NCI-H460 (cell line): ENCODE measurements at places on chromosomes 7 and 10.
A peak's percentile ranks its signal among the peaks of the same experiment; 100 is the strongest.

DNA sequence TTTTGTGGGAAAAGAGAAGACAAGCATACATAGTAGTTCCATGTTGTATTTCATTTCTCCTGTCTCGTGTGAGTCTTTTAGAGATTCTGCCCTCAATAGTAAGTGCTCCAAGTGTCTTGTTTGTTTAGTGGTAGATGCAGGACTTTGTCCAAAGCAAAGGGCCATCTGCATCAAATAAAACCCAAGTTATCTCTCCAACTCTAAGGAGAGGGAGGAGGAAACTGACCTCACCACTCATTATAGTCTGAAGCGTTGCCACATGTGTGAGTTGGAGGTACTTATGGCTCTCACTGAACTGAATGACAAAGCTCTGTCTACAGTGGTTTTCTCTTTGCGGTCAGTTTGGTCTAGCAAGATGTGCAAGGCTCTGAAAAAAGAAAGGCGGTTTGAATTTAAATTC is 272.6 kb downstream of the DOCK4 start:
- no peak for DNase-seq

DNA sequence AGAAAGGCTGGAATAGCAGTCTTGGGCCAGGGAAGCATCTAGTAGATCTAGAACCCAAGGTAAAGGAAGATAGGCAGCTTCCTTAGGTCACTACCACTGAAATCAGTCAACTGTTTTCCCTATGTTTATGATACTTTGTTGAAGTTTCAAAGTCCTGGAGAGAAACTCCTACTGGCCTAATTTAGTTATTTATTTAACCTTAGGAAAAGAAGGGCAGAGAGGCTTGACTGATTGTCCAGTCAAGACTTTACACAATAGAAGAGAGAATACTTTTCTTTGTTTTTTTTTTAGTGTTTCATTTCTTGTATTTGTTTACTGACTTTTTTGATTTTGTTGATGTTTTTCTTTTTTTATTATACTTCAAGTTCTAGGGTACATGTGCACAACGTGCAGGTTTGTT is 138.9 kb upstream of the PHYHIPL start:
- no peak for DNase-seq

DNA sequence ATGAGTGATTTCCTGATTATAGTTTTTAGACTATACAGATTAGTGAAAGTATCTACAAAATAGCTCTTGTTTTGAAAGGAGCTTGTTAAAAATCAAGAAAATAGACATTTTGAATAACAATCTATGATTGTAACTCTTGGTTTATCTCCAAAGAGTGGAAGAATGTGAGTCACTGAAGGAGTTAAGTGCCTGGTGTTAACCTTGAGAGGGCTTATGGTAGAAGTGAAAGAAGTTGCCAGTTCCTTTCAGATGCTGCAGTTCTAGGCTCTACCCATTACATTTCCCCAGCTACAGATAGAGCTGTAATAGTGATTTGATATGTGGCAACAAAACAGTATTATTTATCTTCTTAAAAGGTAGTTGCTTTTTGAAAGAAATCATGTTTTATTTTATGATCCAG is 12.7 kb downstream of the NRBF2 start:
- DNase-seq, result no peak

GRCh38 chr10:120085096-120085796 is 192.7 kb downstream of the SEC23IP start:
- DNase-seq, result no peak

- peak; percentile 34 for DNase-seq
Measured at GRCh38 chr10:84291384-84291783, 37.0 kb upstream of the CCSER2 start.

- no peak for DNase-seq
Measured at GRCh38 chr7:149718730-149719049, 54.7 kb downstream of the ZNF467 start.

DNA sequence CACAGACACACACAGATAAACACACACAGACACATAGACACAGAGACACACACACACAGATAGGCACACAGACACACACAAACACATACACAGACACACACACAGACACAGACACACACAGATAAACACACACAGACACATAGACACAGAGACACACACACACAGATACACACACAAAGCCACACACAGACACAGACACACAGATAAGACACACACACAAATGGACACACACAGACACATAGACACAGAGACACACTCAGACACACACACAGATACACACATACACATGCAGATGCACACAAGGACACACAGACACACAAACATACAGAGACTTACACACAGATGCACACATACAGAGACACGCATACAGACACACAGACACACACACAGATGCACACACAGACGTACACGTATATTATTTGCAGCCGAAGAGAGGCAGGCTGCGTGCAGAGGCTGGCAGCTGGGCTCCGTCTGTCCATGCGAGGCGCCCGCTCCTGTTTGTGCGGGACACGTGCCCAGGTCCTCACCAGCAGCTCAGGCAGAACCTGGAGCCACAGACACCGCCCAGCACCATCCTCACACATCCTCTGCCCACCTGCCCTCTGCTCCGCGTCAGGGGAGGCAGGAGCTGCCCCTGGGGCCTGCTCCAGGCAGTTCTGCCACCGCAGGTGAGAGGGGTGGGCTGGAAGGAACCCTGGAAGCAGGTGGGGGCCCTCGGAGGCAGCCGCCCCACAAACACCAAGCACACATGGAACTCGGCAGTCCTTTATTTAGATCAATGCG is 1.2 kb downstream of the CALML5 start:
- DNase-seq, result no peak

GRCh38 chr7:141362580-141363435 is 188.4 kb upstream of the AGK start:
- DNase-seq, result peak; percentile 64
